EH (cell line): ENCODE measurements at places on chromosomes 16 and 17.
A peak's percentile ranks its signal among the peaks of the same experiment; 100 is the strongest.

DNA sequence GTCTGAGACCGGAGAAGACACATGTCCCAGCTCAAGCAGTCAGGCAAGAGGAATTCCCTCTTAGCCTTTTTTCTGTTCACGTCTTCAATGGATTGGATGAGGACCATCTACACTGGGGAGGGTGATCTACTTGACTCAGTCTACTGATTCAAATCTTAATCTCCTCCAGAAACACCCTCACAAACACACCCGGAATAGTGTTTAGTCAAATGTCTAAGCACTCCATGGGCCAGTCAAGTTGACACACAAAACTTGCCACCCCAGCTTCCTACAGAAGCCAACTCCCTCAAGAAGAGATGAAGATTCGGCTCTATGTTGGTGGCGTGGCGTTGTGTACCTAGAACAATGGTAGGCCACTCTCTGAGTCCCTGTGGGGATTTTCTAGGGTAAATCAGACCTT, 22.5 kb upstream of the NKD1 start:
- DNase-seq = no peak

- no peak for DNase-seq
Measured at GRCh38 chr16:69872888-69873287, 78.2 kb upstream of the CLEC18A start.

GRCh38 chr17:9298776-9299295, 276.8 kb downstream of the STX8 start:
- peak; percentile 9 for DNase-seq

DNA sequence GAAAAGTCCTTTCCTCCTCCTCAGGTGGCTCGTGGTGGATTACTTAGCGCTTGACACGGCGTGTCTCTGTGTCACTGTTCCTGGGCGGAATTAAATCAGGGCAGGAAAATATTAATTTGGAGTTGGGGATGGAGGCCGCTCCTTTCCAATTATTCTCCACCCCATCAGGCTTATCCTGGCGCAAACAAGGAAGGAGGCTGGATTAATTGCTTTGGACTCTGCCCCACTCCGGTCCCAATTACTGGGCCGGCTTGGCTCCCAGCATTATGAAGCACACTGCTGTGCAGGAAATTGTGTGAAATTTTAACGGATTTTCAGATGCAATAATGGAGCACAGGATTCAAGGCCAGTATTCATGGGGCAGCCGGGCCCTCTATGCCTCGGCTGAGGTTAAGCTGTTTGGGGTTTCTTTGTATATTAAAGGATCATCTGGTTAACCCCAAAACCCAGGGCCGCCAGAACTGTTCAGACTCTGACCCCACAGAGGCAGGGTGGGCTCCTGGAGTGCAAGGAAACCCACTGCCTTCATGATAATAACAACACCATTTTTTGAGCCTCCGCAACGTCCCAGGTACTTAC, 87.8 kb downstream of the MRM1 start:
- no peak for DNase-seq

DNA sequence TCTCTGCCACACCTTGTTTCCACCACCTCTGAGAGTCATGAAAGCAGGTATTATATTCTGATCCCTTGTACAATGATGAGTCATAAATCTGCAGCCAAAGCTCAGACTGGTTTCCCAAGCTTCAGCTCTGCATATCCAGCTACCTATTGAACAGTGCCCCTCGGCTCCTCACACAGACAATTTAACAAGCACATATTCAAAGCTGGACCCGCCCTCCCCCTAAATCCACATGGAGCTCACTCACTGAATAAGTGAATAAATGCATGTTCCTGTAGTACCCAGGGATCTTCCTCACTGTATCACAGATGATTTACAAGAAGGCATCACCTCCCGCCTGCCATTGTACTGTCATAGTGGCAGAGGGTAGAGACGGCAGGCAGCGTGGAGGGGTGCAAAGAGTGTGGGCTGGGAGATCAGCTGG, 516.4 kb downstream of the GRIN2A start:
- DNase-seq = no peak

DNA sequence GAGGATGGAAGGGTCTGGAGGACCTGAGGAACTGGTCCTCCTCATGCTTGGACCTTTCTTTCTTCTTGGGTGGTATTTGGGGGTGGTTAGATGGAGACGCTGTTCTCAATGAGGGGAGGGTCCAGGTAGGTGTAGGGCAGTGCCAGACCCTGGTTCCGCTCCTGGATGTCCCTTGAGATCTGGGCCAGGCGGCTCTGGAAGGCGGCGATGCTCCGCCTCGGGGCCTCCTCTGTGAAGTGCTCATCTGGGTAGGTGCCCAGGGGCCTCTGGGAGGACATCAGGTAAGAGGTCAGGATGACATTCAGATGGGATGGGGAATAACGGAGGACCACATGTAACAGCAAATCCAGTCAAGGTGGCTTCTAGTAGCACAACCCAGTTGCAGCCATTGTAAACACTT, 9.0 kb upstream of the ALOX12B start:
- DNase-seq = no peak

DNA sequence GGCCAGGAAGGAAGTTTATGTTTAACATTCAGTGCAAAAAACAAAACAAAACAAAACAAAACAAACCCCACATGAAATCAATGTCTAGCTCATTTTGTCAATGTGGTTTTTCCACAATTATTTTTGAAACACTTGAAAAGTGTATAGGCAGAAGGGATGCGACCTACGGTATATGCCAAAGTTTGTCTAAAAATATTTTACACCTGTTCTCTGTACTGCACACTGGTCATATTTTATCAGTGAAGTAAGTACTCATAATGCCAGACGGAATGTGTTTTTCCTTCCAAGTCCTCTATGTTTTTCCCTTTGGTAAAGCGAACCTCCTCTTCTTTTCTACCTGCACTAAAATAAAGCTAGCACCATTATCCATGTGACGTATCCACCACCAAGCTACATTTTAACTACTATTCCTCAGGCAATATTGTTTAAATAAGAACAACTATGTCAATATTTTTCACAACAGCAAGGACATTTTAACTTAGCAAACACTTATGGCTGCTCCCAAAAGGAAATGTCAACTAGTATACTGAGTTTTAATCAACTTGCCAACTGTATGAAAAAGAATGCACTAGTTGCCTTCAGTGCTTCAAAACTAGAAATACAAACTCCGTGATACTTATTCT, 10.3 kb downstream of the TOB1 start:
- DNase-seq = no peak

- no peak for DNase-seq
Measured at GRCh38 chr17:51255673-51256072, 4.2 kb downstream of the MBTD1 start.

DNA sequence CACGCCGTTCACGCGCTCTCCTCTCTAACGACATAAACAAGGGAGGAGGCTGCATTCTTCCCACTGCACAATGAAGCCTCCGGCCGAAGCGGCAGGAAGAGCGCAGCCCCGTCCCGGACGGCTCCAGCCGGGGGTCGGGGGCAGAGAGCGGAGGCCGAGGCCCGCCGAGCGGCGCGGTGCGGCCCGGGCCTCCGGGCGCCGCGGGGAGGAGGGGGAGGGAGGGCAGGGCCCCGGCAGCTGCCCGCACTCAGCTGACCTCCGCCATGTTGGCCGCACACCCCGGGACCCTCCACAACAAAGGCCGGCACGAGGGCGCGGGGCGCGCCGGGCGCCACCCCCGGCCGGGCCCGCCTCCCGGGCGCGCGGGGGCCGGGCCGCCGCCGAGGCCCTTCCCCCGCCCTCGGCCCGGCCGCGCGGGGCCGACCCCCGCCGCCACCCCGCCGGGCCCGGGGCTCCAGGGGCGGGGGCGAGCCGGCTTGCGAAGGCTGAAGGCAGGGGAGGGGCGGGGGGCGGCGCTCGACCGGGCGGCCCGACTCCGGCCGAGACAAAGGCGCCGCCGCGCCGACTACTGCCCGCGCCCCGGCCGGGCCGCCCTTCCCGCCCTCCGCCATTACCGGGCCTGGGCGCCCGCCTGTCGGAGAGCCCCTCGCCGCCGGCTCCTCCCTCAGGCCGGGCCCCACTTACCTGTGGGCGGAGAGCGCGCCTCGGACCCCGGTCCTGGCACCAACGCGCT, 527 bp downstream of the SIAH1 start:
- peak; percentile 65 for DNase-seq

DNA sequence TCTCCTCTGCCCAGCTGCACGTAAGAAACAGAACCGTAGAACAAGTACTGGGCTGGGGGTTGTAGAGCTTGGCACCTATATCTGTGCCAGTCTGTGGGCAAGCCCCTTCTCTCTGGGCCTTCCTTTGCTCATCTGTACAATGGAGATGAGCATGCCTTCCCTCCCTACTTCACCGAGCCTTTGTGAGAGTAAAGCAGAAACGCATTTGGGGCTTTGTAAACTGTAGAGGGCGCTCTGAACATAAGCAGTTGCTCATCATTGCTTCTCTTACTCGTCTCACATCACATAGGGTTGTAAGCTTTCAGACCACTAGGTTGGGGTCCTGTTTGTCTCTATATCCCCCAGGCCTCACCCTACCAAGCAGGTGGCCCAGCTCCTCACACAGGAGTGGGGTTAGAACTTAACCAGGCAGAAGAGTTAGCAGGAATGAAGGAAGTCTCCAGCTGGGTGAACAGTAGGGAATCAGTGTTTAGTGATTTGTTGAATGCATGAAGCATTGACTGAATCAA, 15.1 kb downstream of the SAMD14 start:
- peak; percentile 70 for DNase-seq

- DNase-seq = no peak
Measured at GRCh38 chr17:49978501-49978900, 9.5 kb downstream of the DLX4 start.

DNA sequence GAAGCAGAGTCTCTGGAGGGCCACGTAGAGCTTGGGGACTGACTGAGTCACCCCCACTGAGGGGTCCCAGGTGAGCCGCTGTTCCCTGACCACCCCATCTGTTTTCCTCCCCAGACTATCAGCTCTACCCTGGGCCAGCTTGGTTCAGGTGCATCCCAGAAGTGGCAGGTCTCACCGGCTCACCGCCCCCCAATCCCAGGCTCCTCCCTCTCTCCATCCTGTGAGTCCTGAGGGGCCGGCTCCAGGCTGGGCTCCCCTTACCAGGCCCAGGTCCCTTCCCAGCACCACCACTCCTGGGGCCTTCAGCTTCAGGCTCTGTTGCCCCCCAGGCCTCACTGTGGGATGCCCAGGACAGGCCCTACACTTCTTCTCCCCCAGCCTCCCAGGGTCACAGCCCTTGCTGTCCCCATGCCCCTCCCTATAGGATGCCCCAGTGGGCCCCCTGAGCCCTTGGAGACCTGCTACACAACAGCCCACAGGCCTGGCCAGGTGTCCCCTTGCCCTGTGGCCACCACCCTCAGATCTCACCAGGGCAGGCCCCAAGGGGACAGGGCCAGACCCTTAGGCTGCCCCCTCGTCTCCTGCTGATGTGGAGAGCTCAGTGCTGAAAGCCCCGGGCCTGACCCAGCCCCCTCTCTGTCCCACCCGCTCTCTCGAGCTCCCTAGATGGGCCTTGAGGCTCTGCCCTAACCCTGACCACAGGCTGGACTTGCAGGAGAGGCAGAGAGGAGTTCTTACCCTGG, 40.4 kb downstream of the TNFRSF13B start:
- DNase-seq = no peak

DNA sequence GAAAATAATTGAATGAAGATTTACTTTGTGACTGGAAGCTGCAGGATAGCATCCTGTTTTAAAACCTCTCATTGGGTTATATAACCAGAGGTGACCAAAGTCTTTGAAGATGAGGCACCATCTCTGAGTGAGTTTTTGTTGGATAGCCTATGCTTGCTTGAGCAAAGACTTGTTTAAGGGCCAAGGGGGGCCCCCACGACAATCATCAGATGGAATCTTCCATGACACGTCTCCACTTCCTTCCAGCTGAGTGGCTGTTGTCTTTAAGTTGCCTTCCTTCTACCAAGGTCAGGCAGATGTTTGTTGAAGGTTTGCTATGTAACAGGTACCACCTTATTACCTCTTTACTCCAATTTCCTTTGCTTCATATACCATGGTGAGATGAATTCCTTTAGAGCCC, 188.8 kb downstream of the PRKCA start:
- peak; percentile 5 for DNase-seq

DNA sequence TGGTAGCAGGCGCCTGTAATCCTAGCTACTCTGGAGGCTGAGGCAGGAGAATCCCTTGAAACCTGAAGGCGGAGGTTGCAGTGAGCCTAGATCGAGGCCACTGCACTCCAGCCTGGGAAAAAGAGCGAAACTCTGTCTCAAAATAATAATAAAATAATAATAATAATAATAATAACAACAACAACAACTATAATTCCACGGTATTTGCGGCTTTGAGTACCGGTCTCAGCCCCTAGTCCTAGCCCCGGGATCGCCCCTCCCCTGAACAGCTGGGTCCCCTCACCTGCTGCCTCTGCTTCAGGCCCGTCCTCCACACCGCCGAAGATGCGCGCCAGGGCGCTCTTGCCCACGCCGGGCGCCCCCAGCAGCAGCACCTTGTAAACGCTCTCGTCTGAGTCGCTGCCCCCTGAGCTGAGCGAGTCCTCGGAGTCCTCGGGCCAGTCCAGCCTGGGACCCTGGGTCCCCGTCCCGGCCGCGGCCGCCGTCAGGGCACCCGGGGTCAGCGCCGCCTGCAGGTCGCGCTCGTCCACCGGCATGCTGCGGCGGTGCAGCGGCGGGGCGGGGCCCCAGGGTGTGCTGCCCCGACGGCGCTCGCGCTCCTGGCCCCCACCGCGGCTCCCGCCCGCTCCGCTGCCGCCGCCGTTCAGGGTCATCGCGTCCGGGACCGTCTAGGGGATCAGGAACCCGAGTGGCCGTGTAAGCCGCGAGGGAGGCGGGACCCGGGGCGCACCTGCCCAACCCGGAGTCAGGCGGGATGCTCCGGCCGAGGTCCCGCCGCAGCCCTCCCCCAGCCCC, 611 bp downstream of the RRAD start:
- peak; percentile 22 for DNase-seq

DNA sequence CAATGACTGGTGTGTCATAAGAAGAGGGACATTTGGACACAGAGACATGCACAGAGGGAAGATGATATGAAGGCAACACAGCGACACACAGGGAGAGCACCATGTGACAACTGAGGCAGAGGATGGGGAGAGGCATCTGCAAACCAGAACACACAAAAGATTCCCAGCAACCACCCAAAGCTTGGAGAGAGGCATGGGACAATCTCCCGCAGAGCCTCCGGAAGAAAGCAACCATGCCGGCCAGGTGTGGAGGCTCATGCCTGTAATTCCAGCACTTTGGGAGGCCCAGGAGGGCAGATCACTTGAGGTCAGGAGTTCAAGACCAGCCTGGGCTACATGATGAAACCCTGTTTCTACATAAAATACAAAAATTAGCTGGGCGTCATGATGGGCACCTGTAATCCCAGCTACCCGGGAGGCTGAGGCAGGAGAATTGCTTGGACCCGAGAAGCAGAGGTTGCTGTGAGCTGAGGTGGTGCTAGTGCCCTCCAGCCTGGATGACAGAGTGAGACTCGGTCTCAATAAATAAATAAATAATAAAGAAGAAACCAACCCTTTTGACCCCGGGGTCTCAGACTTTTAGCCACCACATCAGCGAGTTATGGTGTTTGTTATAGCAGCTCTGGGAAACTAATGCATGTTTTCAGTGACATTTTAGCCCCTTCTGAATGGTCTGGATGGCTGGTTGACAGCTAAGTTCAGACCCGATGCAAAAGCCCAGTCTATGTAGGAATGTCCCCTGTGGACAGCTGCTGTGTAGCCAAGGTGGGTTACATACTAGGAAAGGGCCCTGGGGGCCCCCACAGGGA, 13.8 kb upstream of the PLCG2 start:
- no peak for DNase-seq

GRCh38 chr17:41578538-41578937, 6.7 kb upstream of the KRT9 start:
- no peak for DNase-seq
